ENCODE measurements at places on chromosomes 5 and 9. TPM values are rescaled to one million over a fixed set of nuclear protein-coding genes. Genes with fewer than 3 reads are reported as not detected.

The GLRA1 gene
- total RNA-seq = not detected

The FBP2 gene
- not detected for total RNA-seq

The MORN5 gene
- total RNA-seq = not detected

The SLC6A18 gene
- total RNA-seq = not detected

The NIPAL4 gene
- not detected for total RNA-seq

The SMIM33 gene
- total RNA-seq = under 0.01 TPM

The SHOC1 gene
- total RNA-seq = not detected
